ENCODE measurements at places on chromosomes 1 and 21. TPM values are rescaled to one million over a fixed set of nuclear protein-coding genes. Genes with fewer than 3 reads are reported as not detected.

OR2G6 gene
- not detected for total RNA-seq

BECN2 gene
- total RNA-seq = not detected

CD1B gene
- not detected for total RNA-seq

DTL gene
- total RNA-seq = 77.0 TPM

GRCh38 chr1:165225062-165225461, 131.5 kb downstream of the LMX1A start:
- H3K27ac ChIP-seq = no peak overlapping the region
- H3K36me3 ChIP-seq = no peaks in the 10 kb centered on the region
- no peaks in the 10 kb centered on the region for H3K4me1 ChIP-seq

DNA sequence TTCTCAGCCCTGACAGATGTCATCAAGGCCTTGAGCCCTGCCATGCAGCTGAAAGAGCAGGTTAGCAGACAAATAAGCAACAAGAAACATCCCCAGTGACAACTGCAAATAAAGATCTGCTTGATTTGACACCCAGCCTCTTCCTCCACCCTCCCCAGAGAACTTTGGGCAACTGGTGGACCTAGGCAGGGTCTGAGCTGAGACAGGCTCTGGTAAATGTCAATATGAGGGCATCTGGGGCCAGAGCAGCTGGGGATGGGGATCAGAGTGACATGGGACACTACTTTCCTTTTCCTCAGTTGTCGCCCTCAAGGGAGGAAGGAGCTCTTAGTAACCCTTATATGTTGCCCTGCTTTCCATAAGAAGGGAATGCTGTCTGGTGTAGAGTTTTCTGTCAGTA, 544.1 kb downstream of the NEGR1 start:
- H3K36me3 ChIP-seq = no peaks in the 10 kb centered on the region
- no peaks in the 10 kb centered on the region for H3K4me1 ChIP-seq
- no peak overlapping the region for H3K27ac ChIP-seq
- no peaks in the 10 kb centered on the region for H3K27me3 ChIP-seq

DNA sequence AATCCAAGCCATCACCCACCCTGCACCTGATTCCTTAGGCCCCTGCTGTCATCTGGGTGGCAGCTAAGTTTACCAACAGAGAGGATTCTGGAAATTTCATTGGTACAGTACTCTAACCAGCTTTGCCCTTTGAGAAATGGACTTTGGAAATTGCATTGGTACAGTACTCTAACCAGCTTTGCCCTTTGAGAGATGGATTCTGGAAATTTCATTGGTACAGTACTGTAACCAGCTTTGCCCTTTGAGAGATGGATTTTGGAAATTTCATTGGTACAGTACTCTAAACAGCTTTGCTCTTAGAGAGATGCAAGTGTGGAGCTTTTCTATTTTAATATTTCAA, 42.5 kb downstream of the MAB21L3 start:
- H3K4me1 ChIP-seq = peaks cover 11% of the 10 kb centered on the region
- H3K27me3 ChIP-seq = peaks cover 38% of the 10 kb centered on the region
- H3K4me3 ChIP-seq = no peak overlapping the region
- DNase-seq = no peak

DNA sequence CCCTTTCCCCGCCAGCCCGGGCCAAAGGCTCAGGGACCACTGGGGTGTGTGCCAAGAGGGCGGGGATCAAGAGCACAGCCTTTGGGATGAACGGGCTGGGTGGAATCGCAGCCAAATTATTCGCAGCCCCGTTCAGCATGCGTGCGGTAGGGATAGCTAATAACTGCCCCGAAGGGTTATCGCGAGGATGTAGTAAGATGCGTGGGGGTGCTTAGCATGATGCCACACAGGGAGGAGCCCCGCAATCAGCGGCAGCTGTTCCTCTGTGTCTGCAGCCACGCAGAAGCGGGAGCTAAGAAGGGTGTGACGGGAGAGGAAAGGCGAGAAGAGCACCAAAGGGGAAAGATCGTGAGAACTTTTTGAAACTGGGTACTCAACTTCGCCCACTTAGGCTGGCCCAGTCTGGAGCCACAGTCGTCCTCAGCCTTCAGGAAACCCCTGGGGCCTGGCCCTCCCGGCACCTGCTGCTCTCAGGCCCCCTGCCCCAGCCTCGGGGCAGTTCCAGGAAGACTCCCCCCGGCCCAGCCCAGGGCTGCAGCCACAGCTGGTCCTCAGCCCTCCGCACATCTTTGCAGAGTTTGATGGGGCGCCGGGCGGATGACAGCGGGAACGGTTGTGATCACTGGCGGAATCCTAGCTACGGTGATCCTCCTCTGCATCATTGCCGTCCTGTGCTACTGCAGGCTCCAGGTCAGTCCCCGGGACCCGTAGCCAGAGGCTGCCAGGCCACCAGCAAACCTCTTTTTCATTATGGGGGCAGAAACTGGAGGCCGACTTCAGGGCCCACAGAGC, 64.9 kb downstream of the TOR1AIP2 start:
- H3K36me3 ChIP-seq = no peaks in the 10 kb centered on the region
- H3K4me1 ChIP-seq = peaks cover 16% of the 10 kb centered on the region
- H3K4me3 ChIP-seq = no peak overlapping the region
- H3K27me3 ChIP-seq = peaks cover 25% of the 10 kb centered on the region

GRCh38 chr1:155968670-155969069, 9.7 kb downstream of the ARHGEF2 start:
- peak overlapping the region; percentile 36 for H3K4me3 ChIP-seq
- H3K4me1 ChIP-seq = peaks cover 62% of the 10 kb centered on the region

DNA sequence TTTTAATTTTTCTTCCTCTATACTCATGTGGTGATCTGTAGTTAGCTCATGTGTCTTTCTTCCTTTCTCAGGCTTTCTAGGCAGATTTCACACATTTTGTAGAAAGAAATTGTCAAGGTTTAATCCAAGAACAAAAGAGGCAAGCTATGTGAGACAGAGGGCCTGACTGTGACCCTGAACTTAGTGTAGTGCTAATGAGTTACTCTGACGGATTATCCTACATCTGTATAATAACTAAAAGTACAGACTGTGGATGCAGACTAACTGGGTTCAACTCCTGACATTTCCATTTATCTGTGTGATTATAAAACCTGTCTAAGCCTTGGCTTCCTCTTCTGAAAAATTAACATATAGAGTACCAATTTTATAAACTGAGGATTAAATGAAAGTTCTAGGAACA, 40.7 kb downstream of the MIGA1 start:
- H3K27me3 ChIP-seq = no peaks in the 10 kb centered on the region
- no peak overlapping the region for H3K27ac ChIP-seq
- H3K4me3 ChIP-seq = no peak overlapping the region
- peaks cover 45% of the 10 kb centered on the region for H3K36me3 ChIP-seq

- no peak overlapping the region for H3K27ac ChIP-seq
- no peak for DNase-seq
- no peak overlapping the region for H3K4me3 ChIP-seq
- H3K36me3 ChIP-seq = no peaks in the 10 kb centered on the region
Observed at GRCh38 chr1:58165073-58165472, 381.5 kb downstream of the OMA1 start.

DNA sequence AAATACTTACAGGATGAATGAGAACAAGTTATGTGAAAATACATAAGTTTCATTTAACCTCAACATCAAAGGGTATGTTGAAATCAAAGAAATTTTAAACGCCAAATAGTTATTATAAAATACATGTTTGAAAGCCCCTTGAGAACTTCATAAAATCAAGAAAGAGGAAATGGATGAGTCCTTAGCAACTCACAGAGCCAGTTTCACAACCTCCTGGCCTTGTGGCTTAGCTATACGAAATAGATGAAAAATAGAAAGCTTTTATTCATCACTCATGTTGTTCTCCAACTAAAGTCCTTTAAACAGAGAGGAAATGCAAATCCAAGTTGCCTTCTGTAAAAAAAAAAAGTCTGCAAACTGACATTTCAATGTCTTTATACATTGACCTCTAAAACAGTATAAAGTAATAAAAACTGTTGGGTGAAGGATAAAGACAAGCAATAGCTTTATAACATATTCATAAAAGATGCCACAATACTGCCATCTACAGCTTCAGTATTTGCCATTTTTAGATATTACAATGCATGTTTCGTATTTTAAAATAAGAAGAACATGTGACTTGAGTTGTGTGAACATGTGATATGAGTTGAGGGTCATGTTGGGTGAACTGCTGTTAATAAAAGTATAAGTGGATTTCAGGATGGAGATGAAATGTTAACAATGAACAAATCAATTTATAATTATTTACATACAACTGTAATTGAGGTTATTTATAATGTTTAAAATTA, 847.8 kb downstream of the MRPL39 start:
- H3K4me3 ChIP-seq = no peak overlapping the region
- H3K36me3 ChIP-seq = no peaks in the 10 kb centered on the region

DNA sequence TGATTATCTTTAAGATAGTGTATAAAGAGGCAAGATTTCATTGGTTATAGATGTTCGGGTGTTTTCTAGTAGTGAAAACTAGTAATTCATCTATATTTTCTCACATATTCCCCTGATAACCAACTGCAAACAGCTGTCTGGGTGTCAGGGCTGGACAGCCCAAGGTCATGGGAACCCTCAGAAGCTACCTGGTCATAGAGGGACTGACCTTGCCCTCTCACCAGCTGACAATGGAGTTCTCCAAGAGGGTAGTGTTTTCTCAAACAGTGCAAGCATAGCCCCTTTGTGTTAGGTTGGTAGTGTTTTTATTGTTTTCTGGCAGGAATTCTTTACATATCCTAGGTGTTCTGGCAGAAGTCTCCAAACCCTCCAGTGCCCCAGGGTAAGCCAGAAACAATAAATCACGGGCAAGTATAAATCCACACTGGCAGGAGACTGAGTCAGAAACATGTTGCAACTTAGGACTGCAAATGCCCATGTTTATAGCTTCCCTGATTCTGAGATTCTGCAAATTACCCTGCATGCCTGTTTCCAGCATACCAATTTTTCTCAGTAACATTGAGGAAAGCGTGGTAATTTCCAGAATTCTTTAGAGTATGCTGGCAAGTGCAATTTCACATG, 82.8 kb upstream of the ATP1A1 start:
- H3K36me3 ChIP-seq = no peaks in the 10 kb centered on the region
- H3K4me3 ChIP-seq = no peak overlapping the region
- H3K27me3 ChIP-seq = peaks cover 9% of the 10 kb centered on the region
- no peak for DNase-seq
- H3K4me1 ChIP-seq = no peaks in the 10 kb centered on the region

- H3K27me3 ChIP-seq = no peaks in the 10 kb centered on the region
- H3K4me1 ChIP-seq = peaks cover 3% of the 10 kb centered on the region
- DNase-seq = no peak
Observed at GRCh38 chr1:156877433-156878170, 15.9 kb upstream of the PEAR1 start.

- H3K27ac ChIP-seq = no peak overlapping the region
- peaks cover 14% of the 10 kb centered on the region for H3K27me3 ChIP-seq
- no peaks in the 10 kb centered on the region for H3K36me3 ChIP-seq
- no peaks in the 10 kb centered on the region for H3K4me1 ChIP-seq
- H3K4me3 ChIP-seq = no peak overlapping the region
- DNase-seq = peak; percentile 21
Observed at GRCh38 chr1:202274611-202275010, 67.1 kb downstream of the UBE2T start.

DNA sequence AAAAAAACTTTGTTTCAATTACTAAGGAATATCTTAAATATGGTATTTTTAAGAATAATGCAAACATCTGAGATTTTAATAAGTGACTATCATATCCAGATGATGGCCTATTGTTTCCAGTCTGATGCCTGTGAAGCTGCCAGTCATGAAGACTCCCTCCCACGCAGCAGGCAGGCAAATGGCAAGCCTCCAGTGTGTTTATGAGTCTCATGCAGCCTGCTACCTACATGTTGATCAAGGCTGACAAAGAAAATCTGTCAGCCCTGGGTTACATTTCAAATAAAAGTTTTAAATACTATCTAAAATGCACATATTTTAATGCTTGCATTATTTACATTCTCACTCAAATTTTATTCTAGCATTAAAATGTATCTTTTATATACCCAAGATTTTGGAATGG, 137.6 kb upstream of the RNPC3 start:
- H3K36me3 ChIP-seq = no peaks in the 10 kb centered on the region
- no peak for DNase-seq
- no peaks in the 10 kb centered on the region for H3K4me1 ChIP-seq

- H3K27me3 ChIP-seq = peaks cover 13% of the 10 kb centered on the region
- peaks cover 3% of the 10 kb centered on the region for H3K36me3 ChIP-seq
- H3K4me1 ChIP-seq = peaks cover 21% of the 10 kb centered on the region
- DNase-seq = no peak
Observed at GRCh38 chr1:41245659-41246058, 3.6 kb upstream of the SCMH1 start.

GRCh38 chr1:108600504-108600903, 40.6 kb downstream of the EEIG2 start:
- H3K4me3 ChIP-seq = no peak overlapping the region
- H3K27me3 ChIP-seq = no peaks in the 10 kb centered on the region
- no peak overlapping the region for H3K27ac ChIP-seq
- H3K36me3 ChIP-seq = peaks cover 11% of the 10 kb centered on the region
